Left colon (tissue), 2 donors: ENCODE measurements at places on chromosomes 1 and 21.

DNA sequence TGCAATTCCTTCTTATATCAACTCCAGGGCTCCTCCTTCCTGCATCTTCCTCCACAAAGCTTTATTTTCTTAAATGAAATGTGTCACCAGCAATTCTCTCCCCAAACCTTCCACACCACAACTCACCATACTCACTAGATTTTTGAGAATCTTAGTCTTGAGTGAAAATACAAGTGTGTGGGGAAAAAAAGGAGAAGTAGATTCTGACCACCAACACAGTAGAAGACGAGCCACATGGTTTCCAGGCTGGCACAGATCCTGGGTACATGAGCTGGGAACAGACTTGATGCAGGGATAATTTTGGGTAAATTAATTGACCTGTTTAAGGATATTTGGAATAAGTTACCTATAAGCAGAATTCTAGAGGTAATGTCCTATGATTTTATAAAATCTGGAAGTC is 72.8 kb upstream of the KCNJ15 start:
- DNase-seq, result no peak

- no peak for DNase-seq
These were observed 104.6 kb downstream of the ARHGEF10L start for GRCh38 chr1:17643861-17644703.

DNA sequence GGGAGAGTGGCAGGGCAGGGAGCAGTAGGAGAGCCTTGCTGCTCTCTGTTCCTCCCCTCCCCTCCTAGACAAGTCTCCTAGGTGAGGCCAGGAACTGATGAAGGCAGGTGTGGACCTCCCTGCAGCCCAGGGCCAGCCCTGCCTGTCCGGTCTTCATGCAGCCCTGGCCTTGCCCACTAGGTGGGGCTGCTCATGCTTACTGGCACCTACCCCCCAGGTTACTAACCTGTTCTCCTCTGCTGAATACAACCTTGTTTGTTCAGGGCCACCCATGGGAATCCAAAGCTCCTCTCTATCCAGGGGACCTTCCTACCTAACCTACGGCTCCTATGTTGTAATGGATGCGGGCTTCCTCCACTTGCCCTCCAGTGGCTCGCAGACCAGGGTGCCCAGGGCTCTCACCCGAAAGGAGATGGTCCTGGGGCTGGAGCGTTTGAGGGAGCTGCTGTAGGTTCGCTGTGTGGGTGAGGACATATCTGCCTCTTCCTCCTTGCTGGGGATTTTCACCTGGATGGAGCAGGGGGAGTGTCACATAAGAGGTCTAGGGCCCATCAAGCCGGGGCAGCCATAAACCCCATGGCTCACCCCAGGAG is 7.9 kb upstream of the TNNT2 start:
- peak; percentile 42 for DNase-seq

DNA sequence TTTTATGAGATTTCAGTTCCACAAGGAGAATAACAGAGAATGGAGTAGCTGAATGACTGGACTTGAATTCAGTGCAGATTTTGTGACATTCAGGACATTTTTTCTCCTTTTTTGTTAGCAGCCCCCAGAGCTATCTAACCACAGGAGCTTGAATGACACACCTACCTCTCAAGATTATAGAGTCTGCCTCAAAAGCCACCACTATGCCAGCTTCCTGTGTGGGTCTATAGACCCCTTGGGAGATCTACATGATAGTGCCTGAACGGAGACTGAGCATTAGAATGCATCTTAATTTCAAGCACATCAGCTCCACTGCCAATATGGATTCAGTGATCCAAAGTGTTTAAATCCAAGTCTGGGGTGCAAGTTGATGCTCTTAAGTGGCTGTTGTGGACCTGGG is 74.4 kb upstream of the ZNF648 start:
- DNase-seq, result no peak

DNA sequence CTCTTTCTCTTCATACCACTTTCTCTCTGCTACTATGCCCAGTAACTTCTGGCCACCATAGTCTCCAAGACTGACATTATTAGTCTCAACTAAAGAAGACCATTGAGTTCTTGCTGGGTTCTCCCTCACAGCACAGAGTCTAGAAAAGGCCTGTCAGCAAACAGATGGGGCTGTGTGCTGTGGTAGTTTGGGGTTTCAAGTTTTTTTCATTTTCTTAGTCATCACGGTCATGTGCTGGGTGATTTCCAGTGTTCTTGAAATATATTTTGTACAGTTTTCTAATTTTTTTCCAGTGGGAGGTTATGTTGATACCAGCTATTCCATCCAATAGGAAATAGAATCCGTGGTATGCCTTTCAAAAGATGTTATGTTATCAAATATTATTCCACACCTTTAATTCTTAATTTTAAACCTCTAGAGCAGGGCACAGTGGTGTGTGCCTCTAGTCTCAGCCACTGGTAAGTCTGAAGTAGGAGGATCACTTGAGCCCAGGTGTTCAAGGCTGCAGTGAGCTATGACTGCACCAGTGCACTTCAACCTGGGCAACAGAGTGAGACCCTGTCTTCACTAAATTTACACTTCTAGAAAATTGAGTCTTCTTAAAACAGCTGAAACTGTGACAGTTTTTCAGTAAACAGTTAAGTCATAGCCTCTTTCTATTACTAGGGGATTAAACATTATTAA is 8.3 kb downstream of the CFHR2 start:
- no peak for DNase-seq

- no peak for DNase-seq
These were observed 19.5 kb downstream of the MAP3K7CL start for GRCh38 chr21:29149808-29150425.
